NCI-H2029 treated with DMSO at 0.1 percent for 48 hours (cell line): ENCODE measurements at places on chromosomes 1 and 21.
A peak's percentile ranks its signal among the peaks of the same experiment; 100 is the strongest.

DNA sequence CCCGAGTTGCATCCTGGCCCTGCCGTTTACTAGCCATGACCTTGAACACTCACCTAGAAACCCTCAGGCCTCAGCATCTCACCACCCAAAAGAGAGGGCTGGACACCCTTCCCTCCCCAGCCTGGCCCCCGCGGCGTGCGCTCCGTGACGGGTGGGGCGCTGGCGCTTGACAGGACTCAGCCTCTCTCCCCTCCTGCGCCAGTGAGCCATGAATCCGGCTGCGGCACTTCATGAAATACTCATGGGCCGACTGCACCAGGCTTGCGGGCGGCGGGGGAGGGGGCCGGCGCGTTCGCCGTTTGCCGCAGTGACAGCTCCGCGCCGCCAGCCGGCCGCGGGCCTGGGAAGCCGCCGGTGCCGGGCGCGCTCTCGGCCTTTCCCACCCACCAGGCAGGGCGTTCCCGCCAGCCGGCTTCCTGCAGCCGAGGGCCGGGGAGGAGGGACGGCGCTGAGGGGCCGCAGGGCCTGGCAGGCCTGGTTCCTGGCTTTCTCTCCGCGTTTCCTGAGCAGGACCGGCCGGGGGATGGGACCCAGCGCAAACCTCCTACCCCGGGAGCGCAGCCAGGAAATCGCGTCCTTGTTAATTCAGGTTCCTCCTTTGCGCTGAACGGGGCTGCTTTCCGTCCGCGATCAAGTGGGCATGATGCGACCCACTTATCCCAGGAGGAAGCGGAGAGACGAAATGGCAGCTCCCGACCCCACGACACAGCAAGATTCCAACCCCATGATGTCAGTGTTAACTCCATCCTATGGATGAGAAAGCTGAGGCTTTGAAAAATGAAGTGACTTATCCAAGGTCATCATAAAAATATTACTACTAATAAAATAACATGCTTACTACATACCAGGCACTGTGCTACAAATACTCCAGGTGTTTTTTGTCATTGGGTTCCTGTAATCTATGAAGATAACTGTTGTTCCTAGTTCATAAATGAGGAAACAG is 9.1 kb upstream of the LUZP1 start:
- peak; percentile 41 for DNase-seq

GRCh38 chr1:185453496-185454192 is 136.6 kb upstream of the IVNS1ABP start:
- no peak for DNase-seq

DNA sequence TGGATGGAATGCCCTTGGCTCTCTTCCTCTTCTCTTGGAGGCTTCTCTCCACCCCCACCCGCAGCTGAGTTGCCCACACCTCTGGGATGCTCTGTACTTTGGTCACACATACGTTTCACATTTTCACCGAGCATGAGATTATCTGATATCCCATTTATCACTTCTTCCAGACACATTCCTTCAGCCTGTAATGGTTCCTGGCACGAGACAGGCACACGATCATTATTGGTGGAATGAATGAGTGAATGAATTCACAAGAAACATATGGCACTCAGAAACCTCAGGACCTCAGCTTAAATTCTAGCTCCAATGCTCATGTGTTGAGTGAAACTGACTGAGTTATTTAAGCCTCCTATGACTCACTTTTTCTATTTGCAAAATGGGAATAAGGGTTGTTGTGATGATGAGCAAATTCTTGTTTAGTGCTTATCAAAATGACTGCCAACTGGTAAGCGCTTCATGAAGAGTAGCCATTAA is 242.7 kb upstream of the JUN start:
- DNase-seq: no peak

DNA sequence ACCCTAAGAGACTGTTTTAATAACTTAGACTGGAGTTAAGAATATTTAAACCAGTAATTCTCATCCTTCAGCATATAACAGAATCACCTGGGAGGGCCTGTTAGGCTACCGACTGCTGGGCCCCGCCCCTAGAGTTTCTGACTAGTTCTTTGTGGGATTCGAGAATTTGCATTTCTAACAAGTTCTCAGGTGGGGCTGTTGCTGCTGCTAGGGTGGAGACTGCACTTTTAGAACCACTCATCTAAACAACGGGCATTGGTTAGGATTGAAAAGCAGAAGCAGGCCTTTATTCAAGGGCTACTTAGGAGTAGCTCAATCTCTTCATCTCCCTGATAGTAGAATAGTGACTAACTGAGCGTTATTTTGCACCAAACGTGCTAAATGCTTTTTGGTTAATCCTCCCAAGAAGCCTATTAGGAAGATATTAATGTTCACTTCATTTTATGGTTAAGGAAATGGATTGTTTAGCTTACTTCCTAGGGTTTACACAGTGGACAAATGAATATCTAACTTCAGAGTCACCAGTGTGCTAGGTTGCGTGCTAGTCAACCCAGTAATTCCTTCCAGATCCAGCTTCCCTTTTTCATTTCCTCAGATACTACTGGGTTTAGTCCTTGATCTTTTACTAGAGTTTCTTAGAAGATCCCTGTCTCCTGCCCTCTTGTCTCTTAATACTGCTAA is 31.1 kb upstream of the UAP1 start:
- no peak for DNase-seq

DNA sequence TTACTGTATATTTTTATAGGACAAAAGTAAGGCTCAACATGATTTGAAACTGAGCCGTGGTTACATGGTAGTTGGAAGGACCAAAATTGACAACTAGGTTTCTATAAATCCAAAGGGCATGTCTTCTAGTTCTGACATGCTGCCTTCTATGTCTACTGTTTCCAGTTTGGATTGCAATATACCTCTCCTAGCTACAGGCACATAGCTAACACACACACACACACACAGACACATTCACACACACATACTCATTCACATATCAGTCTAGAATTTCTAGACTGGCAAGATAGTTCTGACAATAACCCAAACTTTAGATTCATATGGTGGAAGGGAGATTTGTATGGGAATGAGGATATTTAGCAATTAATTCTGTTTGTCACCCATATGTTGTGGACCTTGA is 544.8 kb upstream of the CAMK1G start:
- DNase-seq: no peak

DNA sequence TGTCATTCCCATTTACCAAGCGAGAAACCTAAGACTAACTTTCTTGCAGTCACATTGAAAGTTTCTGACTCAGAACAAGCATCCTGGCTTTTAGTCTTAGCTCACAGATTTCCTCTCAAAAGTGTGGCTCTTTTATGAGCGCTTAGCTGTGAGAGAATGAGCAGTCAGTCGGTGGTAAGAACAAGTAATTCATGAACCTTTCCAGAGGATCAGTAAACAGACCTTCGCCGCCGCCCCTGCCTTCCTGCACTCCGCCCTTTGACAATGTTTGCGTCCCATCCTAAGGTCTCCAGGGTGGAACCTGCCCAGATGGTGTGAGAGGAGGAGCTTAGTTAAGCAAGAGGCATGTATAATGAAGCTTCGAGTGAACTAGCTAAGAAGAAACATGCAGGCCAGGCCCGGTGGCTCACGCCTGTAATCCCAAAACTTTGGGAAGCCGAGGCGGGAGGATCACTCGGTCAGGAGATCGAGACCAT is 142.4 kb downstream of the GLUL start:
- no peak for DNase-seq

DNA sequence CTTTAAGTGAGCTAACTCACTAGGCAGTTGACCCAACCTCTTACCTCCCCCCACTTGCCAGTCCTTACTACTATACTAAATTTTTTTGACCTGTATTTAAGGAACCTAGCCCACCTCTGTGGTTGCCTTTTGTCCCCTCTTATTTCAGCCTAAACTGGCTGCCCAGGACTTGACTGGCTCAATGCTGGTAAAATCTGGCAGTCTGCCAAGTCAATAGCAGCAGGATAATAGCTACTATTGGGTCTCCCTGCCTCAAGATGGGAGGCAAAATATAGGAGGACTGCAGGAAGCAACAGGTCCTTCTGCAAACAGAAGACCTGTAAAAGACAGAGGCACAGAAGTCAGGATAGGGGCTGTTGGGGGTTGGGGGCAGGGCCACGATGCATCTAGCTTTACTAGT is 144.2 kb upstream of the POGK start:
- DNase-seq: no peak

DNA sequence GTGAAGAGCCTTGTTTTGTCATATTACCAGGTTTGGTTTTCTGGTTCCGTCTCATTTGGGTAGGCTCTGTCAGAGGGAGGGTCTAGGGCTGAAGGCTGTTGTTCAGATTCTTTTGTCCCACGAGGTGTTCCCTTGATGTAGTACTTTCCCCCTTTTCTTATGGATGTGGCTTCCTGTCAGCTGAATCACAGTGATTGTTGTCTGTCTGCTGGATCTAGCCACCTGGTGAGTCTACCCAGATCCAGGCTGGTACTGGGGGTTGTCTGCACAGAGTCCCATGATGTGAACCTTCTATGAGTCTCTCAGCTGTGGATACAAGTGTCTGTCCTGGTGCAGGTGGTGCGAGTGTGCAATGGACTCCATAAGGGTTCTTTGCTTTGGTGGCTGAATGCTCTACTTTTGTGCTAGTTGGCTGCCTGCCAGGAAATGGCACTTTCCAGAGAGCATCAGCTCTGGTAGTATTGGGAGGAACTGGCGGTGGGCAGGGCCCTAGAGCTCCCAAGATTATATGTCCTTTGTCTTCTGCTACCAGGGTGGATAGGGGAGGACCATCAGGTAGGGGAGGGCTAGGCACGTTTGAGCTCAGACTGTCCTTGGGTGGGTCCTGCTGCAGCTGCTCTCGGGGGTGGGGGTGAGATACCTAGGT is 246.0 kb downstream of the RYR2 start:
- no peak for DNase-seq

DNA sequence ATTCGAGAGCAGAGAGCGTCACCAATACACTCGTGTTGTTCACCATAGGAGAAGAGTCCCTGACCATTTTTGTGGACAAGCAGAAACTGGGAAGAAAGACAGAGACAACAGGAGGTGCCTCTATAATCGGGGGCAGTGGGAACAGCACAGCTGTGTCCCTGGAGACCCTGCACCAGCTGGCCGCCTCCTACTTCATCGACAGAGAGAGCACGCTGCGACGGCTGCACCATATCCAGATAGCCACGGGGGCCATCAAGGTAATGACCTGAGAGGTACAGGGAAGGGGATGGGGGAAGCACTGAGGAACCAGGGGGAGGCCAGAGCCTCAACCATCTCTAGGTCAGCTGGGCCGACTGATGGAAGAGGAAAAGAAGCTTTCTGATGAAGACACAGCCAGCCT is 86.4 kb downstream of the BRINP2 start:
- no peak for DNase-seq

- no peak for DNase-seq
These were observed 23.2 kb downstream of the KANK4 start for GRCh38 chr1:62295921-62296491.
